Stimulated activated CD8-positive, alpha-beta memory T cell treated with anti-CD3 and anti-CD28 coated beads, Interleukin-15, amount 100 ng/mL, for 4 hours (primary cell): ENCODE measurements at places on chromosomes 2 and 18.

DNA sequence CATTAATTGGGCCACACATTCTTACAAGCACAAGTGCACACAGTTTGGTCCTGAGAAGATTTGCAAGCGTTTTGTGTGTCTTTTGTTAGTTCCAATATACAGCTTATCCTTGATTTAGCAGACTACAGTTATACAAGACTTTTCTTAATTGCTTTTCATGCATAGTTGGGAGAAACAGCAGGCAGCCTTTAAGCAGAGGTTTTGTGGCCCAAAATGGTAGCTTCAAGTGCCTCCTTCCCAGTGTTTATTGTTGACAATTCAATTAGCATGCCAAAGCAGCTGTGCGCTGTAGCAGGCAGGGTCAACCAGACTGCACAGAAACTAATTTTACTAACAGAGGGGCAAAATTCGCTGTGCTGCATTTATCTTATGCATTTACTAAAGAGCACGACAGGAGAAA, 47.5 kb downstream of the FRZB start:
- no peak for DNase-seq

GRCh38 chr2:236157815-236158498, 10.2 kb downstream of the GBX2 start:
- DNase-seq: no peak

GRCh38 chr18:8904316-8904715, 198.2 kb upstream of the NDUFV2 start:
- DNase-seq: no peak

- no peak for DNase-seq
These were observed 3.3 kb downstream of the MYCN start for GRCh38 chr2:15943378-15944280.

DNA sequence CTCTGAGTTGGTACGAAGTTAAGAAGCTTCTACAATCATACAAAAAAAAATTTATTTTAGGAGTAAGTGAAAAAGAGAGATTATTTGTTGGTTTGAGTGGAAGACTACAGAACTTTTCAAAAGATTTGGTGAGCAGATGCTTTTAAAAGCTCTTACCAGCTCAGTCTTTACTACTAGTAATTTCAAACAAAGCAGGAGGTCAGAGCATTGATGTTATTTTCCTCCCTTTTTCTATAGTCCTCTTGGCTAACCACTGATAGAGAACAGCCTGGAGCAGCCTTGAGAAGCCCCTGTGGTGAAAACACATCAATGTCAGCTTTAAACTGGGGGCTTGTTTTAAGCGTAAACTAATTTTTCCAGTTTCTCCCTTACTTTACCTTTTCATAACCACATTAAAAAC, 559.3 kb upstream of the CDH2 start:
- no peak for DNase-seq

DNA sequence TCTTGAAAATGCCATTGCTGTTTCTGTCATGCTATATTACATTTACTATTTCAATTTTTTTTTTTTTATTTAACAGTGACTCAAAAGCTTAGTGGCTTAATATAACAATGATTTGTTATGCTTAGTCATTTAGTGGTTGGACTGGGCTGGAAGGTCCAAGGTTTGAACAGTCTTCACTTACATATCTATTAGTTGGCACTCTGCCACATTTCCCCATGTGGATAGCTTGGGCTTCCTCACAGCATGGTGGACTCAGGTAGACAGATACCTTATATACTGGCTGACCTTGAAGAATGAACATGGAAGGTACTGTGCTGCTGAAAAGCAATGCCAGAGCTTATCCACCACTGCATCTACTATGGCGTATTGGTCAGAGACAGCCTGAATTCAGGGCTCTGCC, 909.5 kb upstream of the SOX11 start:
- no peak for DNase-seq

DNA sequence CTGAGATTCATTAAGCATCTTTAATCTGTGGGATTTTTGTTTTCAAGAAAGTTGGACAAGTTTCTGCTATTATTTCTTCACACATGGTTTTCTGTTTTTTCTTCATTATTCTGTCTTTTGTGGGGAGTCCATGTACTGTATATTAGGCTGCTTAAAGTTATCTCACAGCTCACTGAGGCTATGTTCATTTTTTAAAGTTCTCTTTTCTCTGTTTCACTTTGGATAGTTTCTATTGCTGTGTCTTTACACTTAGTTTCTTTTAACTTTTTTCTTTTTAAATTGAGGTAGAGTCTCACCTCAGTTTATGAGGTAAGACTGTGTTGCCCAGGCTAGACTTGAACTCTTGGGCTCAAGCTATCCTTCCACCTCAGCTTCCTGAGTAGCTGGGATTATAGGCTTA, 8.6 kb downstream of the OSBPL6 start:
- no peak for DNase-seq

GRCh38 chr2:177466337-177467195, 74.0 kb downstream of the AGPS start:
- DNase-seq: no peak
